ENCODE measurements at places on chromosomes 6 and 20. TPM values are rescaled to one million over a fixed set of nuclear protein-coding genes. Genes with fewer than 3 reads are reported as not detected.

Gene TJAP1
- 70.7 TPM for total RNA-seq

DNA sequence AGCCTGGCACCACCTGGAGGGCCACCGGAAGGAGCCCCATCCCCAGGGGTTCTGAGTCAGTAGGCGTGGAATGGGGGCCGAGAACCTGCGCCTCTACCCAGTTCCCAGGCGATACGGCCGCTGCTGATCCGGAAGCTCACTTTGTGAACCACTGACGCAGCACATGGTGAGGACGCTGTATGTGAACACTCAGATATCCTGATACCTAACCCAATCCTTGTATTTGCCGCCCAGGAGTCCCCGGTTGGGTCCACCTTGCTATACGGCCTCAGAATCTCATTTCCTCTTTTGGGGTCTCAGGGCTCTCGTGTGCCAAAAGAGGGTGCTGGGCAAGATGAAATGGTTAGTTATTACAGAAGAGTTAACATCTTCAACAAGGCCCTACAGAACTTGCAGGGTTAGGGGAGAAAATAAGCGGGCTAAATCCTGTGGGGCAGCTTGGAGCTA, 604 bp upstream of the RAB5IF start:
- DNase-seq: no peak

DNA sequence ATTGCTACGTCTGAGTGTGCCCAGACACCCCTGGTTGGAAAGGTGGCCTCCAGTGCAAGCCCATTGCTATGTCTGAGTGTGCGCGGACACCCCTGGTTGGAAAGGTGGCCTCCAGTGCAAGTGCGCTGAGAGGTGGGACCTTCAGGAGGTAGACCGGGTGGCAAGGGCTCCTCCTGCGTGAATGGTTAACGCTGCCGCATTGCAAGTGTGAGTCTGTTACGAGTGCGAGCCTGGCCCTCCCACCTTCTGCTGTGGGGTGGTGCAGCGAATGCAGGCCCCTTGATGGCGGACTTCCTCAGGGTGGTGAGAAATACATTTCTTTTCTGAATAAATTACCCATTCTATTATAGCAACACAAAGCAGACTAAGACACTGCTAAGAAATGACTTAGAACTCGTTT, 208.8 kb downstream of the DLL1 start:
- no peak for DNase-seq

Gene PMEPA1
- total RNA-seq: 1,302 TPM

- DNase-seq: no peak
Measured at GRCh38 chr6:35025232-35026188, 115.6 kb downstream of the TCP11 start.

- no peak for DNase-seq
Measured at GRCh38 chr6:152661776-152662175, 24.6 kb upstream of the SYNE1 start.

DNA sequence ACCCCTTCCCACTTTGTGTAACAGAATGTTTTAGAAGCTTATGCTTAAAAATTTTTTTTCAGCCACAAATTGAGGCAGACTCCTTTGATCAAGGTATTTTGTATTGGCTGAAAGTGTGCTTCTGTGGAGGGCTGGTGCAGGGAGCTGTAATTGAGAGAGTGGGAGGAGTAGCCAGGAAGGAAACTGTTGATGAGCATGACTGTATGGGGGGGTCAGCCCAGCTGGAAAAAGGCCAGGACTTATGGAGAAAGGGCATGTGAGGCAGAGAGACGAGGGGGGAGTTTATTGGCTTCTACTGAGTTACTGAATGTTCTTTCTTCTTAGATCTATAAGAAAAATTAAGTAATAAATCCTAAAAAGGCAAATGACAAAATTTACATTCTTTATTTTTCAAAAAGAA, 13.4 kb downstream of the RFPL4B start:
- DNase-seq: no peak

Gene GSTA2
- total RNA-seq: not detected
